Esophagus muscularis mucosa (tissue), 4 donors: ENCODE measurements at places on chromosomes 16 and 17.

DNA sequence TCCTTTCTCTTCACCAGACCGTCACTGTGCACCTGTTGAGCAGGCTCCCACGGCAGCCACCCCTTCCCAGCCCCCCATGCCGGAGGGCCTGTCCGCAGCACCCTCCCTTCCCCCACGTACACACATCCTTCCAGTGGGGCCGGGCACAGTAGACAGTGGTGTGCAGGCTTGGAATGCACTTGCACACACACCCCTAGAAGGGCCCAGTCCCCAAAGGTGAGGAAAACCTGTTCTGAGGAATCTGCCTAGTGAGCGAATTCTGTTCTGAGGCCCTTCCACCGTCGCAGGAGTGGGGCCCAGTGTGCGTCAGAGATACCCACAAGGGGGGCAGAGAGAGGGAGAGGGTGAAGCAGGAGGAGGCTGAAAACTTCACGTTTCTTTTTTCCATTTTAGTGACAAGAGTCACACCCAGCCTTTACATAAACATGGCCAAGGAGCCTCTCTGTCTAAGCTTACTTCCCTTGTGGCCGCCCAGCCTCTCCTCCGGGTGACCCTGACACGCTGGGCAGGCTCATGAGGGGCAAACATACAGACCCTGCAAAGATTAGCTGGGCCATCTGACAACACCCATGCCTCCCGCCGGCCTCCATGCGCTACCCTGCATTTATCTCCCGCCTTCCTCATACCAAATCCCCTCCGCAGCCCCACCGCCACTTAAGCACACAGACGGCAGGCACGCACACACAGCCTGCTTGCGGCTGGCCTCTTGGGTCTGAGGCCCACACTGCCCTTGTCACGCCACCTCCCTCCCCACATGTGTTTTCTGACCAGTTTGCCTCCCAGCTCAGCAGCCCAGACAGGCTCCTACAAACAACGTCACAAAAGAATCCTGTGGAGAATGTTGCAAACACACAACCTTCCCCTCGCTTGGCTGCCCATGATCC lies 1.8 kb downstream of the ZBTB4 start:
- no peak for DNase-seq

DNA sequence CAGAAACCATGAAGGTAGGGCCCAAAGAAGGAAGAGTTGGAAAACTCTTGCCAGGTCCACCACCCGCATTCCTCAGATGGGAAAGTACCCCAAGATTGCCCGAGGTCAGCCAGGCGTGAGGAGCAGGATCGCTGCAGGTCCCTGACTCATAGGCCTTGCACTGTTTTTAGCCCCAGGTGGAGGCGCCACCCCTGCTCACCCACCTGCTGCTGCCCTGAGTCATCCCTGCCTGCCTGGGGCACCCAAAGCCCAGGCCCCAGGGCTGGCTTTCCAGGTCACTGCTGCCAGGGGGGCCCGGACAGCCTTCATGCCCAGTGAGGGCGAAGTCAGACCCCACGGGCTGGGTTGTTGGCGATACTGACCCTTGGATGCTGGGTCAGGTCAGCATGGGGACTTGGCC lies 100.9 kb downstream of the AMFR start:
- no peak for DNase-seq

DNA sequence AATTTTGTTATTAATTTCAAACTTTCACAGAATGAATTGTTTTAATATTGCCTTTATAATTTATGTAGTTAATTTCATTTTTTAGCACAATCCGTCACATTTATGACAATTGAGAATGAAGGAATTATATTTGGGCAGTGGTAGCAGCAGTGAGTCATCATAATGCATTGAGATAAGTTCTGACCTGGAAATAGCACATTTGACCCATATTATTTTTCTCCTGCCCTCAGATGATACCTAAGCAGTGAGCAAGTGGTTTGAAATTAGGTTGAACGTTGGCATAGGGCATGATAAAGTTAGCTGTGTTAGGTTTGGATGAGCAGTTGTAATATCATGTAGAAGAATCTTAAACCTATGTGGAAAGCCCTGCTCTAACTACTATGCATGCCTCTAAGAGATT lies 1431.3 kb upstream of the CDH8 start:
- no peak for DNase-seq

GRCh38 chr17:44266402-44267164 lies 1.4 kb downstream of the SLC4A1 start:
- DNase-seq, result no peak

GRCh38 chr17:16973760-16974540 lies 2.0 kb upstream of the TNFRSF13B start:
- peak; percentile 60 for DNase-seq

DNA sequence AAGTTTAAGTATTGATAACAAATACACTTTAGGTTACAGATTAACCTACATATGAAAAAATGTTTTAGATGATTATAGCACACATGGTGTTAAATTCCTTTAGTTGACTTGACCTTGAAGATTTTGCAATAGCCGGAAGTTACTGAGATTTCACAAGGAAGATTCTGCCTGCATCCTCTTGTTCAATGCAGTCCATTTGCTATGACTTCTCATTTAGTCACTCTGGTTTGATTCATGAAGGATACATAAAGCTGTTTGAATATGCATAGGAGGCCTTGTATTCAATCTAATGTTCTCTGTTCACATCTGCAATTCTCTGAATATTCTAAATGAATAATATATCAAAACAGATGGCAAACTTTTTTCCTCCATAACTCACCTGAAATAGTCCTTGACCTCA lies 870.2 kb upstream of the GOT2 start:
- no peak for DNase-seq

DNA sequence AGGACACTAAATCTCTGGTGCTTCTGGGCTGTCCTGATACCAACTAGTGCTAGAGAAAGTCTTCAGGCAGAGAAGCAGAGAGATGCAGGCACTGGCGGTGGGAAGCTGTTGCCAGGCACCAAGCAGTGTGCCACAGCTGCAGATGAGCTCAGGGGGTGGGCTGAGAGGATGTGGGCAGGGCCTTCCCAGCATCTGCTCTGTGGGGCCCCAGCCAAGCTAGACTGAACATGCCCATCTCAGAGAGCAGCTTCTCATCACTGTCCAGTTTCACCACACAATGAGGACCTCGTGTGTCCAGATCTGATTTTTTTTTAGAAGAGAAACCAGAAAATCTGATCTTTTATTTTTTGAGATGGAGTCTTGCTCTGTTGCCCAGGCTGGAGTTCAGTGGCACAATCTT lies 17.1 kb downstream of the PSKH1 start:
- no peak for DNase-seq

- DNase-seq, result no peak
These were observed 39.3 kb downstream of the ABAT start for GRCh38 chr16:8713635-8714172.

DNA sequence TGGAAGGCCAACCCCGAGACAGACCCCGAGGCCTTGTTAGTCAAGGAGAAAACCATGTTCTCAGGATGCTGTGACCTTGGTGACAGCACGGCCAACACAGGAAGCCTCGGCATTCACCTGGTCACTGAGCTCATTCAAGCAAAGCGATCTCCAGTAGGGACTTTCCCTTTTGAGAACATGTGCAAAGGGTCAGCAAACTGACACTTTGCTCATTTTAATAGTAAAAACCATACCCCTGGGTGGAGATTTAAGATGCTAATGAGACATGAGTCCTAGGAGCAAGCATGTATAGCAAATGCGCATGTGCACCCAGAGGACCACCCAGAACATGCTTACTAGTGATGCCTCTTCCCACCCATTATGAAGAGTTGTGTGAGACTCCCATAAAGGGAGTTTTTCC lies 5.7 kb upstream of the SULT1A2 start:
- no peak for DNase-seq

DNA sequence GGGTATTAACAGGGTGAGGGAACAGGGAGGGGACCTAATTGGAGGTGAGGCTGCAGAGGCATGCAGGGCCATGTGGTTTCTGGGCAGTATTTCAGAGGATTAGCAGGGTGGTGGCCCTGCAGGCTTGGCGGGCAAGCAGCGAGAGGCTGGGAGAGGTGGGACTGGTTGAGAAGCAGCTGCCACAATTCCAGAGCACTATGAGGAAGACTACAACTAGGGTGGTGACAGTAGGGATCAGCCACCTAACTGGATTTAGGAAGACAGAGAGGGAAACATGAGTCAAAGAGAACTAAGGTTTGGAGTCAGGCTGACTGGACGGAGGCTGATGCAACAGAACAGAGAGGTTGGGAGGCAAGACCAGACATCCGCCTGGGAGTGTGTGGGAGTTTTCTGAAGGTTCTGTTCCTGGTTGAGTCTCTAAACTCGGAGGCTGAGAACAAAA lies 12.3 kb downstream of the ALOXE3 start:
- no peak for DNase-seq

DNA sequence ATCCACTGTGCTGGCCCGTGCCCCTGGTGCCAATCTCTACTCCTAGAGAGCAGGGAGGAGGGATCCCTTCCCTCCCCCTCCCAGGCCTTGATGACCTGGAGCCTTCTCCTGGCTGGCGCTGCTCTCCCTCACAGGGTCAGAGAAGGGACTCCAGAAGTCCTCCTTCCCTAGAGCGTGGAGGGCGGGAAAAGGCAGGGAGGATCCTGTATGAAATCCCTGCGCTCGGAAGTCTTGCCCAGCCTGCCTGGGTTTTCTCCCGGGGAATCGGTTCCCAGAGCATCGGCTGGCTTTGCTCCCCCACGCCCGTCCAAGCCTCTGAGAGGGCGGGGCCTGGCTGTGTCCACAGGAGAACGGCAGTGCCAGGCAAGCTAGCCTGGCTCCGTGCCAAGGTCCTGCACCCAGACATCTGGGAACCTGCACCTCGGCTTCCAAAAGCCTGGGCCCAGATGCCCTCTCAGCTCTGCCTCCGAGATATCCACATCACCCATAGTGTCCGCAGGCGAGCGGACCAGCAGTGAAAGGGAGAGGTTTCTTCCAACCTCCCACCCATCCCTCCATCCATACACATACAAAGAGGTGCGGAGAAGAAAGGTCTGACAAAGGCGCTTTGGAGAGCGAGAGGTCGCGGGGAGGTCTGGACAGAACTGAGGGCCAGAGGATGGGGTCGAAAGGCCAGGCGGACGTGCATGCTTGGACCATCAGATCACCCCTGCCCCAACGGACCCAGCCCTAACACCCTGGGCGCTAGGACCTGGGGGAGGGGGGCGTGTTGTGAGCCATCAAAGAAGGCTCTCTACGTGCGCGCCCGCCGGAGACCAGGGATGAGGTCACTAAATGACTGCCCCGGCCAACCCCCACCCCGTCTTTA lies 1.1 kb downstream of the MPP2 start:
- peak; percentile 94 for DNase-seq

DNA sequence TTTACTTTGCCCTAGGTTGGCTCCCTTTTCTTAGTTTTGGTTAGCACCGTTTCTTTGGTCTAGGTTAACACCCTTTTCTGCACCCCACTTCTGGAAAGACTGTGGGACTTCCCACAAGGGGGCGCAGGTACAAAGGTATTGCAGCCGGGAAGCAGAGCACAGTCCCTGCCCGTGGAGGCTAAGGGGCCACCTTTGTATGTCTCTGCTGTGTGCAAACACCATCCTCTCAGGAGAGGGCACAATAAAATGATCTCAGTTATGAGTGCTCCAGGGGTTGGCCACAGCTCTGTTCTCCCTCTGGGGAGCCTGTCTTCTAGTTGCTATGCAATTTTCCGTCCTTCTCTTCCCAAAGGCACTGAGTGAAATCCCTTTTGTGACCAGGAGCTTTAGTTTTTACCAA lies 28.4 kb upstream of the TMC5 start:
- no peak for DNase-seq

DNA sequence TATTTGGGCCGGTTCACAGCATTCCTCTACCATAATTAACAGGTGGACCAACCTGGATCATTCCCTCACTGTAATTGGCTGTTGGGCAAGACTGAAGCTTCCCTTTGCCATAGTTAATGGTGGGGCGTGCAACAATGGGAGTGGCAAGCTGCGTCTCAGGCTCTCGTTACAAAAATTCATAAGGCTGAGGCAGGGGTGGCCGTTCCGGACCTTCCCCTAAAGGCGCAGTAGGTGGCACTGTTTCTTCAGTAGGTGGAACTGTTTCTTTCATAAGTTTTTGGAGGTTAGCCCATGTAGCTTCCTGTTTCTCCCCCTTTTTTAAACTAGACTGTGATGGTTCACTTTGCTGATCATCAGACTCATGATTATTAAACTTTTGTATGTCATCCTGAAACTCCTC lies 17.0 kb upstream of the TMC5 start:
- no peak for DNase-seq

DNA sequence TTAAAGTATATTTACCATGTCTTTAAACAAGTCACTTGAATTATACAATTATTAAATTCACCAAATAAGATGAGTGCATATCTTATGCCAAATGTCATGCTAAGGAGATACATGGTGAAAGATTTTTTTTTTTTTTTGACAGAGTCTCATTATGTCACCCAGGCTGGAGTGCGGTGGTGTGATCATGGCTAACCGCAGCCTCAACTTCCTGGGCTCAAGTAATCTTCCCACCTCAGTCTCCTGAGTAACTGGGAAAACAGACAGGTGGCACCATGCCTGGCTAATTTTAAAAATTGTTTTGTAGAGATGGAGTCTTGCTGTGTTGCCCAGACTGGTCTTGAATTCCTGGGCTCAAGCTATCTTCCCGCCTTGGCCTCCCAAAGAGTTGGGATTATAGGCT lies 149.0 kb upstream of the GOT2 start:
- DNase-seq, result no peak

GRCh38 chr16:86495357-86495701 lies 15.0 kb upstream of the FOXF1 start:
- no peak for DNase-seq

GRCh38 chr17:49290690-49291359 lies 60.2 kb upstream of the PHOSPHO1 start:
- DNase-seq, result no peak

- DNase-seq, result no peak
These were observed 2.4 kb downstream of the NXN start for GRCh38 chr17:977166-977565.

- no peak for DNase-seq
These were observed 67.3 kb upstream of the PLCG2 start for GRCh38 chr16:81711657-81712319.

DNA sequence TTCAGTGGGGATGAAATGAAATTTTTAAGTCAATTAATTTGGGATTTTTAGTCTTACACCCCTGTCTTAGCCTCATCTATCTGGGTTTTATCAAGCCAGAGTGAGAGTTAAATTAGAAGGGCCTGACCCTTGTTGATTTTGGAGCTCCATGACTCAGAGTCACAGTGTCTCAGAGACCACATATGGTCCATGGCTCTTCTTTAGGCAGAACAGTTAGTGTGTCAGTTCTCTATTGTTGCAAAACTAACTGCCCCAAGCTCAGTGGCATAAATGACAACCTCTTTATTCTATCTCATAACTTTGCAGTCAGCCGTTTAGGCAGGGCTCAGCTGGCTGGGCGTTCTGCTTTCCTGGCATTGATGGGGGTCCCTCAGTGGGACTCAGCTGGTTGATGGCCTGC lies 44.7 kb downstream of the IRF8 start:
- DNase-seq, result no peak

- DNase-seq, result no peak
These were observed 114.7 kb downstream of the BCAS3 start for GRCh38 chr17:60792250-60792898.
